ENCODE measurements at places on chromosomes 2 and 18.

DNA sequence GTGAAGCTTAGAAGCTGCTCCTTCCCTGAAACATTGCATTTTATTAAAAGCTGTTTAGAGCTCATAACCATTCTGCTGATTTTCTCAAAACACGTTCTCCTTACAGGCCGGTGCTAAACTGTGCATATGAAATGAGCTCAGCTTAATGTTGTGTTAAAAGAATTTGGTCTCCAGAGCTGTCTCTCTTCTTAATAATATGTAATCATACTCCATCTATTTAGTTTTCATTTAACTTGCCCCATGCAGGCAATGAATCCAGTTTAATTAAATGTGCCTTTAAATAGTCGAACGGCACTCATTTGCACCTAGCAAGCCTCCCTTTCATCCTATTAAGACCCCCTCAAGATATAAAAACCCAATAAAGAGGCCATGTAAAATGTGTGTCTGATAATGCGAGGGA is 76.3 kb downstream of the HNMT start:
- no peak for DNase-seq

DNA sequence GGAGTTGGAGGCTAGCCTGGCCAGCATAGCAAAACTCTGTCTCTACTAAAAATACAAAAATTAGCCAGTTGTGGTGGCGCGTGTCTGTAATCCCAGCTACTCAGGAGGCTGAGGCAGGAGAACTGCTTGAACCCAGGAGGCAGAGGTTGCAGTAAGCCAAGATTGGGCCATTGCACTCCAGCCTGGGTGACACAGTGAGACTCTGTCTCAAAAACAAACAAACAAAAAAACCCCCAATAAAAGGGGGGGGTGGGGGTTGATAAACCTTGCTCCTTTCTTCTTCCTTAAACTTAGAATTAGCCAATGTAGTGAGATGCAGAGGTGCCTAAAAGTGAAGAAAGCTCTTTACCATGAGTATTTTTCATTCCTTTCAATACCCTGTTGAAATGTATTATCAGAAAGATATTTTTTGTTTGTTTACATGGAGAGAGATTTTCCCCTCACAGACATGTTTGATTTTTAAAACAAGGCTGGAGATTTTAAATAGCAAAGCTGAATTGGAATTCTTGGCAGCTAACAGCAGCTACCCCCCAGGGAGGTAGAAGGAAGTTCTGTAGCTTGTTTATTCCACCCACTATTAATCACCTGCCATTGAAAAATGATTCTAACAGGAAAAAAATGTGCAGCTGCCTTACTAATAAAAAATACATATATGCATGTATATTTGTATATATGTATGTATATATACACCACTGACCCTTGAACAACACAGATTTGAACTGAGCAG is 48.6 kb downstream of the GYPC start:
- DNase-seq: no peak

- DNase-seq: no peak
Observed at GRCh38 chr2:101843048-101843447, 145.5 kb downstream of the MAP4K4 start.

DNA sequence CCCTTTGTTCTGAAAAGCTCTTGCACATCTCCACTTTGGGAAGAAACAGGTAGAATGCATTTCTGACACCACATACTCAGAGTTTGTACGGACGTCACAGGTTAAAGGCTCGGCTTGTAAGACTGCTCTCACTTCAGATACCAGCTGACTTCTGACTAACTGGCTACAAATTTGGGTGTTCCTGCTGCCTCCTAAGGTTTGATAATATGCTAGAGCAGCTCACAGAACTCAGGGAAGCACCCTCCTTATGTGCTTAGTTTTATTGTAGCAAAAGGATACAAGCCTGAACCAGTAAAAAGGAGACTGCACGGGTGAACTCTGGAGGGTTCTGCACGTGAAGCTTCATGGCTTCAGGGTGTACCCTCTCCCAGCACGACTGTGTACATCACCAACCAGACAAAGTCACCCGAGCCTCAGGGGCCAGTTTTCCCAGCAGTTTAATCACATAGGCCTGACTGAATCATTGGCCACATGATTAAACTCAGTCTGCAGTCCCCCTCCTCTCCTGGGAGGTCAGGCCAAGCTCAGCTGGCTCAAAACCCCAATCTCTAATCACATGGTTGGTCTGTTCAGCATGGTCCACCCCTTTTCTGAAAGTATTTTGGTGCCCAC is 749.5 kb upstream of the RAB6C start:
- no peak for DNase-seq

DNA sequence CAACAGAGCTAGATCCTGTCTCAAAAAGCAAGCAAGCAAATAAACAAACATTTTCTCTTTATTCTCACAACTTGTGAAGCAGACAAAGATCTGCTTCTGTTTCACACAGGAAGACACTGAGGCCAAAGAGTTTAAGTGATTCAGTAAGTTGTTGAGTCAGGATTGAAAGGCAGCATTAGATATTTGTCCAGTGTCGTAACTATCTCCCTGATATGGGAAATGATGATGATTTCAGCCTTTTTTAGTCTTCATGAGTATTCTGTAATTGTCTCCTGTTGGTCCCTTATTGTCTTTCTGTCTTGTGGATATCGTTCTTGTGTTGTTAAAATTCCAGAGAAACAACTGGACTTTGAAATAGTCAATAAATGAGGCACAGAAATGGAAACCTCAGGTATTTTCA is 59.6 kb downstream of the GATA6 start:
- DNase-seq: no peak

GRCh38 chr2:170502361-170503130 is 212.6 kb upstream of the SP5 start:
- no peak for DNase-seq

DNA sequence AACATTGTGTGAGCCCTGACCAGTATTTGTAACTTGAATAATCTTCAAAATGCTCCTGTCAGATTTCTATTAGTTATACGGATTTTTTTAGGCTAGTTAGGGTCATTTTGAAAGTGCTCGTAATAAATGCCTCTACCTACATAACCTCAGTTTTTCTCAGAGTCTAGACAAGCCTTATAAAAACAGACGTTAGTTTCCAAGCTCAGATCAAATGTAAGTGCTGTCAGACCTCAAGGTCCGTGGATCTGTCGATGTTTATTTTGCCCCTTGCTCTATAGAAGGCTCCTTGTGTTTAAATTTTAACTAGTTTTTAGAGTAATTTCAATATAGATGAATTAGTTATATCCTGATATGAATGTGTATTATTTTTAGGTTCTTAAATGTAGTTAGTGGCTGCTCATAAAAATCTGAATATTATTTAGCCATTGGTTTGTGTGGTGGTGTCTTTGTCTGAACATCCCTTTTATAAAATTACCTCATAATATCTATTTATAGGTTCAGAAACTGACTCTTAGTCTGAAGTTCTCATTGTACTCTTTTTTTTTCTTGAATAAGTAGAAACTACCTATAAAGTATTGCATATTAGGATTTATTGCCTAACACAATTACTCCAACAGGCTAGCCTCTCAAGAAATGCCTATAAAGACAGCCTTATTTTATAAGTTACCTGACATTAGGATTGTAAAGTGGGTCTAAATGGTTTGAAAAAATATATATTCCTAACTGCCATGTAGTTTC is 71.1 kb downstream of the MTA3 start:
- no peak for DNase-seq

DNA sequence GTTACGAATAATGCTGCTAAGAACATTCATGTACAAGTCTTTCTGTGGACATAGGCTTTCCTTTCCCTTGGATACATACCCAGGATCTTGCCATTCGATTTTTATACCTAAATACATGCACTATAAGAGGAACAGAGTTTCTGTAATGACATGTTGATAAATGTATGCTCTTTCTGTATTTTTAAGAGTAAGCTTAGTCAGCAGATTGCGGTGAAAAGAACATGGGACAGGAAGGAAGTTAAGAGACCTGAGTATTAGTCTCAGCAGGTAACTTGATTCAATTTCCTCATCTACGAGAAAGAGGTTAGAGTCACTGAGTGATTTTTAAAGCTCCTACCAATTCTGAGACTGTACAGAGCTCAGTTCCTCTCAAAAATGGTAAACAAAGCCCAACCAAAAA is 2.6 kb upstream of the TLK1 start:
- no peak for DNase-seq

DNA sequence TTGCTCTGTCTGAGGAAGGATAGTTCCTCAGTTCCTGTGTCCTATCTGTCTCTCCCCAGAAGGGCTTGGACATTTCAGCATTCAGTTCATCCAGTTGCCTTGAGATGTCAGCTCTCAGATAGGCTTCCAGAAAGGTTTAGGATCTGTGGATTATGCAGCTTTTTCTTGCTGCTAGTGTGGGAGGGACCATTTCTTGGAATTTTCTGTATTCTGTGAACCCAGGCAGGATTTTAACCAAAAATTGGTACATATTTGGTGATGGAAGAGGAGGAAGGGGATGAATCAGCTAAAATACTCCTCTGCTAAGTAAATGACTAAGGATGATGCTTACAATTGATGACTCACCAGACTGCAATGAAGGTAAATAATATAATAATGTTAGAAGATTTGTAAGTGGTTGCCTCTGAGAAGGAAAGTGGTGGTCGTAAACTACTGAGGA is 58.6 kb upstream of the DOCK10 start:
- DNase-seq: peak; percentile 91

DNA sequence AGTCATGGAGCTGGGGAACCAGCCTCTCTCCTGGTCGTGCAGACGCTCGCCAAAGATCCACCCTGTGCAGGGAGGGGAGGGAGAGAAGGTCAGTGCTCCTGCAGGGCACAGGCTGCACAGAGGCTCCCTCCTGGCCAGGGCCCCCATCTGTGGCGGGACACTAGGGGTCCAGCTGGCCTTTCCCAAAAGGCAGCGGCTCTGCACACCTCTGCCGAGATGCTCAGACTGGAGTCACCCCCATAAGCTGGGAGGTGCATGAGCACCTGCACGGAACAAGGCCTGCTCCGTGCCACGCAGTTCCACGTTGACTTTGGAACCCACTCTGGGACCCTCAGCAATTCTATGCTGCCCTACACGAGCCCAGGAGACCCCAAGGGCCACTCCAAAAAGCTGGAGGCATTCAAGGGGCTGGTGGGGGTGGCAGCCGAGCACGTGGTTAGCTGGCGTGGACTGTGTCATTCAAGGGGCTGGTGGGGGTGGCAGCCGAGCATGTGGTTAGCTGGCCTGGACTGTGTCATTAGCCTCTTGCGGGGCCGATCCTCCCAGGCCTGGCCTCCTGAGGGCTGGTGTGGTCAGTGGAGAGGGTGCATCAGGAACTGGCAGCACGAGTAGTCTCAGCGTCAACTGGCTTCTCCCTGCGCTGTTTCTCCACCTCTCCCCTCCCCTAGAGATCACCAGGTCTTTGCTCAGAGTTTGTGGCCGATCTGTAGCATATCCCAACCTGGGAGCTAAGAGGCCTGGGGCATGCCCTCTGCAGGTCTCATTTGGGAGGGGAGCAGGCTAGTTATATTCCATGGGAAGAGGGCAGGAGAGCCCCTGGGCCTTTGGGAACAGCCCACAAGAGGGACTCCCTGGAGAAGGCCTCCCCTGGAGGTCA is 9.8 kb downstream of the SNORC start:
- DNase-seq: no peak

- DNase-seq: no peak
Observed at GRCh38 chr18:38635709-38636430, 1070.3 kb upstream of the CELF4 start.

DNA sequence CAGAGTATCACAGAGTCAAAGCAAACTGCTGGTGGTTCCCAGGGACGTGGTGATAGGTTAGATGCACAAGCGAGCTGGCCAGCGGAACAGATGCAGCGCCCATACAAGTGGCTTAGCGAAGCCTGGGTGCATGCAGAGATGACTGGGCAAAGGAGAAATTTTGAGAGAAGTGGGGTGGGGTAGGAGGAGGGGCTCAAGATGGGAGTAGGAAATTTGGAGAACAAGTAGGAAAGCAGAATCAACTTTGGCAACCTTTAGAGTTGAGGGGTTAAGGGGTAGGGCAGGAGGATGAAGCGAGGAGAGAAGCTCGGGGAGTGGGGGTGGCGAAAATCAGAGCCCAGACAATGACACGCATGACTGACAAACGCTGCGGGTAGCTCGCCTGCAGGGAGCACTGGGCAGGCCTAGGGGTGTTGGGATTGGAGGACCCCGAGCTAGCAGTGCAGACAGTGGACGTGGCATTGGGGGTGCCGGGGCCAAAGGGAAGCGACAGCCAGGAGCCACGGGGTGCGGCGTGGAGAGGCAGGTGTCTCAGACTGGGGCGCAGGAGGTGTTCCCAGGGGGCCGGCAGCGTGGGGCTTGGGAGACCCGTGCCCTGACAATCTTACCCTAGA is 431 bp downstream of the FAM98A start:
- DNase-seq: peak; percentile 30

DNA sequence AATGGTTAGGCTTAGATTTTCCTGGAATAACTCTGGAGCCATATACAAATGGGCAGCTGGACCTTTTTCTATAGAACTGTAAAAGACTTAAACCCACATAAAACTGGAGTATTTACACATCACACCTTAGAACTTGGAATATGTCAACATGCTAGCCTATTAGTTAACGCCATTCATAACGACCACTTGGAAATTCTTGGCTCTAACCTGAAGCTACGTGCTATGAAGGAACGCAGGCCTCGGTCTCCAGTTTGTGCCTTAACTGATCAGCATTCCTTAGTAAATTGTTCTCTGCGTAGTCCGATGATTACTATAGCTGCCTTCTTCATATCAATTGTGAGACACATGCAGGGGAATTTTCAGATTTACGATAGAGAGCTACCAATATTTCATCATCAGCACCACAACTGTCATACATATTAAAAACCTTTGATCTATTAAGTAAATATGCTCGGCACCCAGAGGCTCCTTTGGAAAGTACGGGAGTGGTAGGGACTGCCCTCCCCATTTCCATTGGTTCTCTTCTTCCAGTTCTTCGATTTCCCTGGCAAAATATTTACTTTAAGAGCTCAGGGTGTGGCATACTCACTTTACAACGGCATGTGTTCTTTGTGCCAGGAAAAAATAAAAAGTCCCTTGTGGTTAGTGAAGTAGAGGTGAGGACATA is 17.5 kb upstream of the CCL20 start:
- no peak for DNase-seq

DNA sequence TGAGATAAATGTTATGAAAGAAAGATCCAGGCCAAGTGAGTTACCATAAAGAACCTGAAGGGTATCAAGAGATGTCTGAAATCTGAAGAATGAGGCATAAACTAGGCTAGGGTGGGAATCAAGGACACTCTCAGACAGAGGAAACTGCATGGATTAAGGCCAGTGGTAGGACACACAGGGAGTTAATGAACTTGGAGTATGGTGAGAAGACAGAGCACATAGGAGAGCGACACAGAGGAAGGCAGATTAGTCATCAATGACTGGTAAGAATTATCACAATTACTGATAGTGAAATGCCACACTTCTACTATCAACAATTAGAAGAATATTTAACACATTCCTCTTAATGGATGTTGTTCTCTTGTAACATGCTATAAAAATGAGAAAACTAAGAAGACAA is 76.9 kb downstream of the TTC21B start:
- peak; percentile 10 for DNase-seq

DNA sequence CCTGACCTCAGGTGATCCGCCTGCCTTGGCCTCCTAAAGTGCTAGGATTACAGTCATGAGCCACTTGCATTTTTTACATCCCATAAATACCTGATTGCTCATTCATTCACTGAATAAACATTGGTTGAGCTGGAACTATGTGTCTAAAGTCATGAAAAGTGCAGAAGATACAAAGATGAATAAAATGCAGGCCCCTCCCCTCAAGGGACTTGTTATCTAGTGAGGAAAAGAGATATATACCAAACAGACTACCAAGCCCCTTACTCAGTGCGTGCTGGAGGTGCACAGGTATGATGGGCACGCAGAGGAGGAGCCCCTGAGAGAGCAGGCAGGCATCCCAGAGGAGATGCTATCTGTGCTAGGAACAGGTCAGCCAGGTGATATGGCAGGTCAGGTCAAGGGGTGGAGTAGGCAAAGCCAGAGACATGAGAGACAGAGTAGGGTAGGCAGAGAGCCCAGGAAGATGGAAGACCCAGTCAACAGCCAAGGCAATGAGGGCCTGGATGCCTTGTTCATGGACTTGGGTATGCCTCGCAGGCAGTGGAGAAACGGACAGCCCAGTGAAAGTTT is 7.7 kb downstream of the FHL2 start:
- DNase-seq: no peak

Measured in kidney capillary endothelial cell (primary cell).